ENCODE measurements at places on chromosomes 5 and 9.

- DNase-seq, result no peak
Observed at GRCh38 chr5:4309026-4309425, 713.4 kb downstream of the IRX1 start.

DNA sequence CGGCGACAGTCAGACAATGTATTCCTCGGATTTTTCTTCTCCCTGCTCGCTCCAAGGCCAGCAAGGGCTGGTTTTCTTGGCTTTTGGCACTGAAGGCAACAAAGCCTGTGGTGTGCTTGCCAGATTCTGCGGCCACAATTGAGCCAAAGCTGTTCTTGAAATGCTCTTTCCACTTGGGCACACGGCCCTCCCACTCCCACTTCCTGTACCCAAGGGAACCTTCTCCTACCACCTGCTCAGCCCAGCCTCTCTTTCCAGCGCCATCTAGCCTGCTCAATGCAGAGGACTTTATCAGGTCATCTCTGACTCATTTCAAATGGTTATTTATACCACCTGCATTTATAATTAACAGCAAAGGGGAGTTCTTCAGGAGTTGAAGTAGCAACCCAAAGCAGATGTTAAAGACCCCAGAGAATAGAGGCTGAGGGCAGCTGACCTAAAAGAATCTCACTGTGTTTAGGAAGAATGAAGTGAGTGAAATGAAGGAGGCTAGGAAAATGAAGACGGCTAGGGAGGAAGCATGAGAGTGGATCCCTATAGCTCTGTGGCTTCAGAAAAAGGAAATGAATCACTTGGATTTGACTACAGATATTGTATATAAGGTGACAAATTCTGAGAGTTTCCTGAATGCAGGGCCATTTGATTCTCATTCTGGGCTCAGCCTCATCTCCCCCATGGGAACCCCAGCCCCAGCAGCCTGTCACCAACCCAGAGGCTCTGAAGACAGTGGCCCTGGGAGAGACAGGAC is 439.0 kb downstream of the ENC1 start:
- peak; percentile 26 for DNase-seq

GRCh38 chr5:136909906-136910305 is 544.6 kb upstream of the TRPC7 start:
- no peak for DNase-seq

DNA sequence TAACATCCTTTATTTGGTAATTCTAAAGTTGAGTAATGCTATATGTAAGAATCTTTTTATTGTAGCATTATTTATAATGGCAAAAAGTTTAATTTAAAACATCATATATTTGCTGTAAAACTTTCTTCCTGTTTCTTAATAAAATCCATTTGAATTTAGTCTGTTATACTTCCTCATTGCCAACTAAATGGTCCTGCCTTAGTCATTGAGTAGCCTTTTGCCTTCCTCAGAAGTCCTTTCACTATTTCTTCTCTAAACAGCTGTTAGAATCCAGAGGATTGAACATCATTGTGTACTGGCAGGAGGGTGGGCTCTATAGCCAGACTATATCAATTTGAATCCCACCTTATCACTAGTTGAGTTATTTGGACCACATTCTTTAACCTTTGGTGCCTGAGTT is 11.0 kb downstream of the SLC44A1 start:
- DNase-seq, result no peak

DNA sequence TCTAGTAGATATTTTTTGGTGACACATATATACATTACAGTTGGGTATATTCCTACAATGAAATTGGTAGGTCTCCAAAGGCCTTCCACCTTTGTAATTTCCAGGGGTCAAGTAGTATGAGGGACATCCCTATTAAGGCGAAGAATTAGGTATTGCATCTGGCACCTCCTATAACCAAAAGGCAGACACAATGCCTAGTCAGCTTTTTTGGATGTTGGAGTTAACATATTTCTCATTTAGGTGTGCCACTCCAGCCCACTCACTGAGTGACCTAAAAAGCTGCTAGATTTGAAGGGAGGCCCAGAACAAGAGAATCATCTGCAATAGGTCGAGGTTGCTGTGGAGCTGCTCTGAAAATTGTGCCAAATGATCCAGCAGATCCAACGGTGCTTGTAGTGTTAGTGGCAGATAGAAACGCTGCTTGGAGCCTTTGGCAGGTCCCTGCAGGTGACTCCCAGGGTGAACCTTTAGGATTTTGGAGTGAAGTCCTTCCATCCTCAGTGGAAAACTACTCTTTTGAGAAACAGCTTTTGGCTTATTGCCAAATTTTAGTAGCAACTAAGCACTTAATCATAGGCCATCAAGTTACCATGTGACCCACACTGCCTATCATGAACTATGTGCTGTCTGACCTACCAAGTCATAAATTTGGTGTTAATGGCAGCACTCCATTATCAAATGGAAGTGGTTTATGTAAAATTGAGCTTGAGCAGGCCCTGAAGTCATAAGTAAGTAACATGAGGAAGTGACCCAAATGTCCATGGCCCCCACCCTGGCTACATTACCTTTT is 15.7 kb upstream of the FNIP1 start:
- DNase-seq, result no peak

DNA sequence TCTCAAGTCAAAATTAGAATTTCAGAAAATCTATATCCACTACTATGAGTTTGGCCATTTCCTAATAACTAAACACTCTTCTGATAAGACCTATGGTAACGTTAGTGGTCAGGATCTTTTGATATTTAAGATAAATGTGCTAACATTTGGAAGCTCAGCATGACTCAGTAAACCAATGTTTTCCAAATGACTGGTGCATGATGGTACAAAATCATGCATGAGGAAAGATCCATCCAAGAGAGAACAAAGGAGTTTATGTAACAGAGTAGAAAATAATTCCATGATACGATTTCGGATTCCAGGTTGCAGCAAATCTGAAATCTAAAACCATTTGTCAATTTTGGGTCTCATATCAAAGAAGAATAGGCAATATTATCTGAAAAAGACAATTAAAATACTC is 279.2 kb downstream of the NSG2 start:
- DNase-seq, result no peak

DNA sequence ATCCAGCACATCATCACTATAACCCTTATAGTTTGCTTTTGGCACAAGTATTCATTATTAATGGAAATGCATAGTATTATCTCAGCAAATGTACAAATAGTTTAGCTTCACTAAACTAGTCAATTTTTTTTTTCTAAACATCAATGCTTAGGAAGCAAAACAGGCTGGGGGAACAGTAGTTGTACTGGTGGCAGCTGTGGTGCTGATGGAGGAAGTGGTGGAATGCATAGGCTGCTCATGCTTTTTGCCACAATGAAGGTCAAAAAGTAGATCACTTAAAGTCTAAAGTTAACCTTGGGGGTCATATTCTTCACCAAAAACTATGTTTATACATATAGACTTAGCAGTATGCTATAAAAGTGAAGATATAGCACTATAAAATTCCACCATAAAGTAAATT is 36.3 kb upstream of the CDKN2B start:
- no peak for DNase-seq

- no peak for DNase-seq
Observed at GRCh38 chr9:81414836-81415235, 274.5 kb downstream of the TLE1 start.

DNA sequence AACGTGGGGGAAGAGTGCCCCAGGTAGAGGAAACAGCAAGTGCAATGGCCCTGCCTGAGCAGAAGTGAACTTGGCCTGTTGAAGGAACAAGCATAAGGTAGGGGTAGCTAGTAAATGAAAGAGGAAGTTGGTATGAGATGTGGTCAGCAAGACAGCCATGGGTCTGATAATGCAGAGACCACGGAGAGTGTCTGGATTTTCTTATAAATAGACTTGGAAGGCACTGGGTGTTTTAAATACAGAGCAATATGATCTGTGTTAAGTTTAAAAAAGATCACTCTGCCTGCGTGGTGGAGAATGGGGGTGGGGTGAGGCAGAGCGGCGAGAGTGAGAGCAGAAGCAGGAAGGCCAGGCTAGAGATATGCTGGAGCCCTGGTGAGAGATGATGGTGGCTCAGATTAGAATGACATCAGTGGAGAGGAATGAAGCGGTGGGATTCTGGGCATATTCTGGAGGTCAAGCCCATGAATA is 4.2 kb downstream of the ADAM19 start:
- DNase-seq, result no peak

DNA sequence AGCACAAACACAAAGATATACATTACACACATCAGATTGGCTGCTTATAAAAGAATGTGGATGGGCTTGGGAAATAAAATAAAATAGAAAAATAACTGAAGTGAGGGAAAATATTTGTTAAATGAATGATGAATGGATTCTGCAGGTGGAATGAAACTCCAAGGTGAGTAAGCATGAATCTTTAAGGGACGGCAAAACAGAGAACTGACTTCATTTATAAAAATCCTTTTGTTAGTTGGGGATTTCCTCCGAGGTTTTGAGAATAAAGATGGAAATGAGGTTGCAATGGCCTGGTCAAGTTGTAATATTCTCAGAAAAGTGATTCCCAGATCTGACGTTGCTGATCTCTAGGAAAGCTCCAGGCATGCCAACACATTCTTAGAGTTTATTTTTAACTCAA is 20.9 kb upstream of the SEMA6A start:
- no peak for DNase-seq

- DNase-seq, result no peak
Observed at GRCh38 chr9:121222524-121223171, 21.0 kb upstream of the RAB14 start.

DNA sequence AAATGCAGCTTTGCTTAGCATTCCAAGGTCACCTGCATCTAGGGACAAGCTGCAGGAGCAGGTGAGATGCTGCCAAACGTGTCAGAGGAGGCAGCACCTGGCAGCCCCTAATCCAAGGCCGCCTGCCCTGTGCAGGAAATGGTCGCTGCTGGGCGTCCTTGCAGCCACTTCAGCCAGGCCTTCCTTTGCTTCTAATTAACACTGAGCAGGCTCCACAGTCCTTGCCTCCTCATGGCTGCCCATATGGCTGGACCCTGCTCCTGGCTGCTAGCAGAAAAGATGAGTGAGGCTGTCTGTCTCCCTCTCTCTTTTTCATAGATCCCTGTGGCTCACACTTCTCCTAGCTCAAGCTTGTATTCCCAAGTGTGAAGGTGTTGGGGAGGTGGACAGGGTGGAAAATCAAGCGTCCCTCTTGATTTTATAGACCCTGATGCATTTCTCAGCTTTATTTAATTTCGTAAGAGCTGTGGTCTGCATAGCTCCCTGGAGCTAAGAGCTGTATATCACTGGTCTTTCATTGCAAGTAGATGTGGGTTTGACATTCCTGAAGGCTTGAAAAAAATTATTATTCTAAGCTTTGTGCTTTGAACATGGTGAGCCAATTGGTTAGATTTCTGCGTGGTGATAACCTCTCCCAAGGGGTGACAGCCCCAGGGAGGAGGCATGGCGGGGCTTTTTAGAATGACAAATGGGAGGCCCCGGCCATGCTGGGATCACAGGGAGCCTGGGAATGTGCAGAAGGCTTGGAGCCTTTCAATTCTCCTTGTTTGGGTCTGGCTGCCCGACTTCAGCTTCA is 193.8 kb downstream of the SLIT3 start:
- DNase-seq, result no peak

Data from H54 (cell line).